ENCODE measurements at places on chromosomes 13 and 19.

DNA sequence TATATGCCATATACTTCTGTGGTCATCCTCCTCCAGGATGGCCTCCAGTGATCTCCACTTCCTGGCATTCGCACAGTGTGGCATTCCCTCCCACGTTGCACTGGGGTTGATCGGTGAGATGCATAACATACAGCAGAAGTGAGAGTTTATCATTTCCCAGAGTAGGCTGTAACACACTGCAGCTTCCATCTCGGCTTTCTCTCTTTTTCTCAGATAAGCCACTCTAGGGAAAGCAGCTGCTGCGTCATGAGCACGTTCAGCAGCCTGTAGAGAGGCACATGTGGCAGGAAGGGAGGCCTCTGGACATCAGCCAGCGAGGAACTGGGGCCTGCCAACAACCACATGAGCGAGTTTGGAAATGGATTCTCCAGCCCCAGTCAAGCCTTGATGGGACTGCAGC is 807.1 kb downstream of the DIAPH3 start:
- DNase-seq = no peak

DNA sequence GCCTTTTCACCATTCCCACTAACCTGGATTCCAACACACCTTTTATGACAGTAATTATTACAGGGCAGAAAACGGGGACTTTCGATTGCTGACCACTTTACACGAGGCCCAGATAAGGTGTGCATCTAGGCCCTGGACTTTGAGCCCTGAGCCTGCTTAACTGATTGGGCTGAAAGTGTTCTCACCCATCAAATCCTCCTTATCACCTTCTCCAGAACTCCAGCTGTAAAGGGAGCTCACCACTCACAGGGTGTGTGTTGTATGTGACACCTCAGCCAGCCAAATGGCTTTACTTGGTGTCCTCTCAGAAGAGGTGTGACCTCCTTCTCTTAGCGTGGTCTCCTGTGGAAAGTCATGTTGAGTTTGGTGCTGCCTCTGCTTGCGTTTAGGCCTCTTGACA is 36.5 kb downstream of the SIPA1L3 start:
- no peak for DNase-seq

DNA sequence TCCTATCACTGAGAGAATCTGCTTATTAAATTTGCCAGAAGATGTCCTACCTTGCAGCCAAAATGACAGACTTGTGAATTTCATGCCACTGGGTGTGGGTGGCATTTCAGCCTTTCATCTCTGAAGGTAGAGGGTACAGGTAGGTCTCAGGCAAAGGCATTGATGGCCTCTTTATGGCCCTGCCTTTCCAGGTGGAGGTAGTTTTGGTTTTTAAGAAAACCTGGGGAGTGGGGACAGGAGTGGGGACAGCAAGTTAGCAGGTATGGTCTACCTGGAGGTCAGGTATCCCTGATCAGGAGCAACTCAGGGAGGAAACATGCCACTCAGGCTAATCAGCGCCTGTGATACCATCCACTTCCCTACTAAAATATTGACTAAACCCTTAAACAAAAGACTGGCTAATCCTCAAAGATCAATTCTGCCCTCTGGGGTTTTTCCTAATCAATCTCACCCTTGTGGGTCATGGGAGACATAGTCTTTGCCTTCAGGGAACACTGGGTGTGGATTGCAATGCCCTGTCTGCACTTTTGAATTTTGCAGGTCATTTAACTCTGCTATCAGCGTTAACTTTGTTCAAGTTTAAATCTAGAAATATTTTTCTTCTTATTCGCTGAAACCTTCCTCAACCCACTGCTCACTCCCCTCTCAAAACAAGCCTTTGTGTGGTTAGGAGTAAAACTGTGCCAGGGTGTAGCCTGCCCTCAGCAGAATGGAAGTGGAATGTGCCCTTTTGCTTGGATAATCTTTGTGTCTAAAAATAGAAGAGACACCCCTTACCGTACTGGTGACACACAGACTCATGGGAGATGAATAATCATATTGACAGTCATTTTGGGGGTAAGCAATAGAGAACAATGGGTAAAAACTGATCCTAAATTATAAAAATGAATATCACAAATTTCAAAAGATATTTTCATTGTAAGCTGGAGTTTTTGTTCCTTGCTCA is 233.7 kb downstream of the COG6 start:
- no peak for DNase-seq

GRCh38 chr13:106173346-106173745 is 362.1 kb downstream of the EFNB2 start:
- no peak for DNase-seq

- DNase-seq = no peak
These were observed 11.9 kb upstream of the PSPC1 start for GRCh38 chr13:19794631-19795030.

GRCh38 chr19:2282062-2282861 is at the start of gene PEAK3:
PEAK3 (minus strand) TSS chr19:2282175; CDS start chr19:2280931, 1,244 bp downstream.
- DNase-seq = no peak

DNA sequence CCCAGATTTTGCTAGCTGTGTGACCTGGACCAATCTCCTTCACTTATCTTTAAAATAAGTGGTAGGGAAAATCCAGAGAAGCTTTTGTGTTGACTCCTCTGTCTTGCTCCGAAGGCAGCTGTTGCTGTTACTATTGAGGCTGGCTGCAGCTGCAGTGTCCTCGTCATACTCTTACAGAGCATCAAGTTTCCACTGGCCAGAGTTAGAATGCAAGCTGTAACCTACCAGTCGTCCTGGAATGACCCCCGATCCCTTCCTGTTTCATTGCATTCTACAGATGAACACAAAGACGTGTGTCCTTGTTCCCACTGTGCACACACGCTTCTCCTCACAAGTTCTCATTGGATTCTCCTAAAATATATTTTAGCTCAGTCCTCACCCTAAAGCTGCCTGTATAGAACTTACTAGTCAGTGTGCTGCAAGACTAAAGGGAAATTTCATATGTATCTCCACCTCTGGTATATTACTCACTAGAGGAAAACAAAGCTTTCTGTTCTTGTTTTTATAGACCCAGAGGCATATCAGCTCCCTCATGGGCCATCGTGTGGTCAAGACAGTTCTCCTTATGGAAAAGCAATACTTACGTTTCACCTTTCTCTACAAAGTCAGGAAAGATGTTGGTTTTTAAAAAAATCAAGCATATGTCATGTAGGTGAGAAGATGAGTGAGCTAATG is 589.8 kb downstream of the LMO7 start:
- no peak for DNase-seq

- DNase-seq = no peak
These were observed 36.4 kb downstream of the PSG11 start for GRCh38 chr19:42989851-42990250.

DNA sequence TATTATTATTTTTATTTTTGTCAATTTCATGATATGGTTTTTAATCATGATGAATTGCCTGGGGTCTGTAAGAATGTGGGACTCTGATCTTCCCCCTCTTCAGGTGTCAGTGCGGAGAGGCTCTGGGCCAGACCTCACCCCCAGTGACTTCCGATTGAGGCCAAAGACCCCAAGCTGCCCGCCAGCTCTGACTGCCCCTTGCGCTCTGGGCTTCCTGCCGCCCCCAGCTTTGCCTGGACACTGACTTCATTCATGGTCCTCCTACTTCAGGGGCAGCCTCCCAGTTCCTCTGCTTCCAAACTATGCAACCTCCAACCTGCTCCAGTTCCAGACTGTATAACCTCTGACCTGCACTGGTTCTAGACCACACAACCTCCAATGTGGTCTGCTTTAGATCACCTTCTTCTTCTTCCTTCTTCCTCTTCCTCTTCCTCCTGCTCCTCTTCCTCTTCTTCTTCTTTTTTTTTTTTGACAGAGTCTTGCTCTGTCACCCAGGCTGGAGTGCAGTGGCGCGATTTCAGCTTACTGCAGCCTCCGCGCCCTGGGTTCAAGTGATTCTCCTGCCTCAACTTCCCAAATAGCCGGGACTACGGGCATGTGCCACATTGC is 6.7 kb upstream of the PPP5C start:
- DNase-seq = no peak

GRCh38 chr13:69955271-69955670 is 152.4 kb upstream of the ATXN8OS start:
- DNase-seq = no peak

DNA sequence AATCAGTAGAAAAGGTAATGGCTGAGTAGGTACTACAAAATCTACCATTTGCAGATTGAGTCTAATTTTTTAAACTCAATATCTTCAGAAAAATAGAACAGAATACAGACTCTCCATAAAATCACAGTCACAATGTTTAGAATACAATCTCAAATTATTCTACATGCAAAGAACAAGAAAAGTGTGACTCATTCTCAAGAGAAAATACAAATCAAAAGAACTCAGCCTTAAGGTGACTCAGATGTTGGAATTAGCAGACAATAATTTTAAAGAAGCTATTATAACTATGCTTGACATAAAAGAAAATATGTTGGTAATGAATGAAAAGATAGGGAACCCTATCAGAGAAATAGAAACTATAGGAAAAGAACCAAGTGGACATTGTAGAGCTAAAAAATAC is 78.9 kb downstream of the RXFP2 start:
- DNase-seq = no peak

- no peak for DNase-seq
These were observed 3.6 kb downstream of the POU4F1 start for GRCh38 chr13:78599645-78600279.

DNA sequence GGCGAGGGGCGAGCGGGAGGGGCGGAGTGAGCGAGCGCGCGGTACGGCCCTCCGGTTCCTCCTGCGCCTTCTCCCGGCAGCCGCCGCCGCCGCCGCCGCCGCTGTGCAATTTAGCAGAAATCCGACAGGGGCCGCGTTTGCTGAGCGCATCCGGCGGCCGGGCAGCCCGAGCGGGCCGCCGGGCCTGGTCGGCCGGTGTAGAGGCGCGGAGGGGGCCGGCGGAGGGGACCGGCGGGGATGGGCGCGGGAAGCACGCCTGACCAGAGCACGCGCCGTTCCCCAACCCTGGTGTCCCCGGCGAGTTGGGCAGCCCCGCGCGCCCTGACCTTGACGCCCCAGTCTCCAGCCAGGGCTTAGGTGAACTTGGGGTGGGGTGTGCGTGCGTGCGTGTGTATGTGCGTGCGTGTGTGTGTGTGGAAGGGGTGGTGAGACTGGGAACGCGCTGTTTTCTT is 144.5 kb upstream of the ZNF536 start:
- DNase-seq = no peak
